ENCODE measurements at places on chromosomes 6 and 20.
A peak's percentile ranks its signal among the peaks of the same experiment; 100 is the strongest.

DNA sequence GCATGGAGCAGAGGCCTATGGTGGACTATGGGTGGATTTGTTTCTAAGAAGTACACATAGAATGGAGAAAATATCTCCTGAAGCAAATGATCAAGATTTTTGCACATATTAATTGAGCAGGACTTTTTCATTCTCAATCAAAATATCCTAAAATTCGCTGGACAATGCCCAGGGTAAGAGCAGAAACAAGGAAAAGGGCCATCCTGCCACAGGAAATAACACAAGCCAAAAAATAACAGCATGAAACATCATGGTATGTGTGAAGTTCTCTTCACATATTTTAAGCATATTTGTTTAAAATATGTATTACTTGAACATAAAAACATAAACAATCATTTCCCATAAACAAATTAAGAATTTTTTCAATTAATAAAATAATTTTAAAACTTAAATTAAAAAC is 868.9 kb downstream of the EPHA7 start:
- DNase-seq: no peak

GRCh38 chr20:50494428-50494827 is 15.8 kb upstream of the PTPN1 start:
- no peak for DNase-seq

DNA sequence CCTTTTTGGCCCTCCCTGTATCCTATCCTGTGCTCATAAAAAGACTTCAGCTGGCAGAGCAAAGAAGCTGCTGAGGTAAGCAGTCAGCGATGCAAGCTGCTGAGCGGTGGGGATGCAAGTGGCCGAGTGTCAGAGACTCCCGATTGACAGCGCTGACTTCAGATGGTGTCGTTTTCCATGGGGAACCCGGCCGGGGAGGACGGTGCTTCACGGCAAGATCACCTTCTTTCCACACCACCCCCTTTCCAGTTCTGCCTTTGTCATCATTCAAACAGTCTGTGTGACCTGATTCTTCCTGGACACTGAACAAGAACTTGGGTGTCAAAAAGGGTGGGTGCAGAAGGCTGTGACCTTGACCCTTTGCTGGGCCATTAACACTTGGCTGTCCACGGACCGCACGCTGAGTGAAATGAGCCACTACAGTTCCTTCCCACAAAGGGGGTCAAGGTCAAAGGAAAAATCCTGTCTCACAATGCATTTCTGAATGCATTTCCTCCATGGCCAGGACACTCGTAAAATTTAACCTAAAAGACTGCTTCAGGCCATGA is 52.9 kb upstream of the UNC93A start:
- no peak for DNase-seq

GRCh38 chr6:56393615-56394612 is 146.5 kb upstream of the COL21A1 start:
- no peak for DNase-seq

DNA sequence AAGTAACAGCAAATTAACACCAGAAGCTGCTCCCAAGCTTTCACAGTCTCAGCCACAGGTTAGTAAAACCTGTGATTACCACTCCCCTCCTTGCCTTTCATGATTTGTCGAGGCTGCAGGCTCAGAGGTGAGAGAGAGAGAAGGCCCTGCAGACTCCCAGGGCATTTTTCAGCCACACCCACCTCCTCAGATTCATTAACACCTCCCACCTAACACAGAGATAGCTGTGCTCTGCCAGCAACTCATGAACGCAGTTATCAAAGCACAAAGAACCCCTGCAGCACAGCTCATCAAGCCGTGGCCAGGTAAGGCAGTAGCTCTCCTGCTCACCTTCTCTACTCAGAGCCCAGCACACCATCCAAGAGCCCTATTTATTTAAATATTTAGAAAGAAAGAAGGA is 27.1 kb downstream of the F13A1 start:
- no peak for DNase-seq

- DNase-seq: no peak
Measured at GRCh38 chr6:127365874-127366273, 22.5 kb upstream of the ECHDC1 start.

- DNase-seq: no peak
Measured at GRCh38 chr6:118965843-118966370, 30.9 kb upstream of the MCM9 start.

- peak; percentile 80 for DNase-seq
Measured at GRCh38 chr20:4813076-4813862, 91.6 kb downstream of the PRND start.

DNA sequence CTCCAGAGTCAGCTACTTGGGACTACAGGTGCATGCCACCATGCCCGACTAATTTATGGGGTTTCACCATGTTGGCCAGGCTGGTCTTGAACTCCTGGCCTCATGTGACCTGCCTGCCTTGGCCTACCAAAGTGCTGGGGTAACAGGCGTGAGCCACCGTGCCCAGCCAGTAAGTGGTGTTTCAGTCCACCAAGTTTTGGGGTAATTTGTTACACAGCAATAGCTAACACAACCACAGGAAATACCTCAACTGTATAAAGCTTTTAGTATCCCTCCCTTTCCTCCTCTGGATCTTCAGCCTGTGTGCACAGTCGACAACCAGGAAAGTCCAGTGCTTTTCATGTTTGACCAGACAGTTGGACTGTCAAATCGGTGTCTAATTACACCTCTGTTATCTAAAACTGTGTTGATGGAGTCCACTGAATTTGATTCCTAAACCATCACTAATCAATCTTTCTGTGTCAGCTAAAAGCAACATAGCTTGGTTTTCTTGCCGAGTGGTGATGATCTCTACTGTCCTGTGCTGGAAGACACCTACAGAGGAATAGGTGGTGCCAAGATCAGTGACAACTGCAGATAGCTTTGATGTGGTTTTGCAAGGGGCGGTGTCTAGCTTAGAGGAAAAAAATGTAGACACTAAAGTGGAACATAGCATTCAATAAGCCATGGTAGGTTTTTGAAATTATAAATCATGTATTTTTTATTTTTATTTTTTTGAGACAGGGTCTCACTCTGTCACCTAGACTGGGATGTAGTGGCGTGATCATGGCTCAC is 22.2 kb upstream of the ZBTB2 start:
- DNase-seq: no peak

DNA sequence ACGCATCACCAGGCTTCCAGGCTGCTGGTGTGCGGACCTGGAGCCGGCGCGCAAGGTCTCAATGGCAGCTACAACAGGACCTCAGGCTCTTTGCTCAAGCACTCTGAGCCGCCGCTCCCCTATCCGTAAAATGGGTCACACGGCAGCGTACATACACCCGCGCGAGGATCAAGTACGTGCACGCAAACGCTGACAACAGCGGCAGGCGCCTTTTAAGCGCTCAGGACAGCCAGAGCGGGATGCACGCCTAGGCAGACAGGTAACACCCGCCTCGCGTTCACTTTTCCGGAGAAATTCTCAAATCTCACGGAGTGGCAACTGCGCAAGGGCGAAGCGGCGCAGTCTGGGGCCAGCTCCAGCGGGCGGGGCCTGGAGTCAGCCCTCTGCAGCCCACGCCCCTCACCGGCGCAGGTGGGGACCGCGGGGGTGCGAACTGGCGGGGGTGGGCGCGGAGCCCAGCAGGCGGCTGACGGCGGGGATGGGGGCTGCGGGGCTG is 535 bp downstream of the EXOC2 start:
- DNase-seq: peak; percentile 79

DNA sequence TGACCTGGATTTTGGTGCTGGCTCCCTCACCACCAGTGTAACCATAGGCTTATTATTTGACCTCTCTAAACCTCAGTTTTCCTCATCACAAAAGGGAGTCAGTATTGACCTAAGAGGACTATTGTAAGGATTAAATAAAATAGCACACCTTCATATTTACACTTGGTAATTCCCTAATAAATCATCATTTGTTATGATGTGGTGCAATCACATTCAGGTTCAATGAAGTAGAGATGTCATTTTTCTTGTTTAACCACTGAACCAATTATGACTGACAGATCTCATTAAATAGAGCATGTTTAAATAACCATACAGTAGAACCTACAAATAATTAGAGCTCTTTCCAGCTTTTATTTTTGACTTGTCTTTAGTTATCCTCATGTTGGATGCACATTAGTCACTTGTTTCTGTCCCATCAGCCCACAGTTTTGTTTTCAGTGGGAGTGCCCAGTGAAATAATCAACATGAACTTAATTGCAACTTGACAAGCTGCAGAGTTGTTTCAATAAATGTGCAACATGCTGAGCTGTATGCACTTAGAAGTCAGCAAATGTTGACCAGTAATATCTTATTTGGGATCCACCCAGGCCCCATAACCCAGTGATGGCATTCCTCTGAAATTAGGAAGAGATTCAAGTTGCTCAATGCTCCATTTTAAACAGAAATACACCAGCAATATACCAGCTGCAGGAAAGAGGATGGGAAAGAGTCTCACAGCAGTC is 451.7 kb upstream of the MARCKS start:
- no peak for DNase-seq

DNA sequence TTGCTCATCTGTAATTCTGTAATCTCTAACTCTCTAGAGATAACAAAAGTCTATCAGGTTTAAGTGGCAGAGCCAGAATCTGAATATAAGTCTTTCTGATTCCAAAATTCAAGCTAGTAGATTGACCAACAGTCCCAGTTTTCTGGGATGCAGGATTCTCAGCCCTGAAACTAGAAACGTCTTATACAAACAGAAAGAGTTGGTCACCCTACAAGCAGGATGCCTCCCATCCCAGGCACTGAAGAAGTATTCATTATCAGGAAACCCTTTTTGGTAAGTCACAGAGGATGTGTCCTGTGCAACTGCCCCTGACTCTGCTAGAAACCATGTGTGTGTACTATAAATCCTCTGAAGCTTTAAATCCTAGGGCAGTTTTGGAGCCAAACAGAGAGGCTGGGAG is 135.0 kb downstream of the CARMIL1 start:
- no peak for DNase-seq

- DNase-seq: no peak
Measured at GRCh38 chr6:116254297-116255056, 602 bp upstream of the TSPYL4 start.

GRCh38 chr6:159170333-159170672 is 1.1 kb downstream of the FNDC1 start:
- no peak for DNase-seq

DNA sequence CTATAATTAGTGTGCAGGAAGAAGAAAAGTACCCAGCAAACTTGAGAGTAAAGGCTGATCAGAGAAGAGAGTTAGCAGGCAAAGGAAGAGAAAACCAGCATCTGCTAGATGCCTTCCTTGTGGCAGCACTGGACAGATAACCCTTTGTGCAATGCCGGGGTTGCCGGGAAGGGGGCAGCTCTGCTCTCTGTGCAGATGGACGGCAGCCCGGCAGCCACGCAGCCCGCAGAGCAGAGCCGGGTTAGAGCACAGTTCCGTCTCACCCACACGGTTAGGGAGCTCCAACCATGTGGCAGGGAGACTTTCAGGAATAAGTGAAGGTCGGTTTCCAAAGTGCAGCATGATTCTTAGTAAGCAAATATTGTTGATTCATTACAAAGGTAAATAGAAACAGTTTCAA is 80.0 kb upstream of the RPS6KA2 start:
- DNase-seq: peak; percentile 56

DNA sequence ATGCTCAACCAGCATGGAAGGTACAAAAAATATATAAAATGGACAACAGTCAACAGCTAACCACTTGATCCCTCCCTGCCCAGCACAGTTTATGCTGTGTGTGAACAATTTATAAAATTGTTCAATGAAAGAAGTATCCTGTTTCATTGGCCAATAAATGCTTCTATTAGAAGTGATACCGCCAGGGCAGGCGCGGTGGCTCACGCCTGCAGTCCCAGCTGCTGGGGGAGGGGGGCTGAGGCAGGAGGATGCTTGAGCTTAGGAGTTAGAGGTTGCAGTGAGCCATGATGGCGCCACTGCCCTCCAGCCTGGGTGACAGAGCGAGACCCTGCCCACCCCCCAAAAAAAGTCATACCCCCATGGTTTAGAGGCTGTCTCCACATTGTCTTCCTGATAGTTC is 4.6 kb downstream of the AGPAT4 start:
- no peak for DNase-seq

- no peak for DNase-seq
Measured at GRCh38 chr6:129189266-129189665, 306.3 kb downstream of the LAMA2 start.

GRCh38 chr6:96391776-96392360 is 129.7 kb upstream of the UFL1 start:
- DNase-seq: no peak

DNA sequence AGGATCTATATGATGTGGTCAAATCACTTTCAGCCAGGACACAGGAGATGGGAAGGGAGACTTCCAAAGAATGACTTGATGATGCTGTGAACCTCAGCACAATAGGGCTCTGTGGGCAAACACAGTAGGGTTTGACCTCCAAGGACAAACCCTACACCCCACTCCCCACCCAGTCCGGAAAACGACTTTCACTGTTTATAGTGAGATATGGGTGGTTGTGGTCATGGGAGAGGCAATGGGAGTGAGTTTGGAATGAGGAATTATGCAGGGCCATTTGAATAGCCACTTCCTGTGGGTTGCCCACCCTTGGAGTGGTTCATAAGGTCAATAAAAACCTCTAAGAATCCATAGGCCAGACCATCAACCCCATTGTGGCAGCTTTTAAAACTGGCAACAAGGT is 38.4 kb upstream of the PRND start:
- no peak for DNase-seq

- no peak for DNase-seq
Measured at GRCh38 chr6:67736816-67737215, 898.3 kb upstream of the ADGRB3 start.

- DNase-seq: peak; percentile 47
Measured at GRCh38 chr6:89144354-89144906, 1.4 kb upstream of the PM20D2 start.

DNA sequence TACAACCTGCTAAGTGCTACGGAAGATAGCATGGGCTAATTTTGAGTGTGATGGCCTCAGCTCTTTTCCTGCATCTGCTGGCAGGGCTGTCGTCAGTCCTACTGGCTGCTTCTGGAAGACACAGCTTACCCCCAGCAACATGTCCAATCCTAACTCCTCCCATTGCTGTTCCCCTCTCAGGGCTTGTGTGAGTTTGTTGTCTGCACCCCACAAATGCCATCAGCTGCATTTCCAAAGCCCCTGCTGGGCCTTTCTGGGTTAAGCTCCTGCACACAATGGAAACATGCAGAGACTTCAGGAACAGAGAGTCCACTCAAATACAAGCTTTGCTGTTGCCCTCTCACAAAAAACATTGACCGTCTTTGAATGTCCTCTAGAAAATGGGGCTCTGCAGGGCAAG is 84.7 kb downstream of the RNF182 start:
- DNase-seq: no peak

DNA sequence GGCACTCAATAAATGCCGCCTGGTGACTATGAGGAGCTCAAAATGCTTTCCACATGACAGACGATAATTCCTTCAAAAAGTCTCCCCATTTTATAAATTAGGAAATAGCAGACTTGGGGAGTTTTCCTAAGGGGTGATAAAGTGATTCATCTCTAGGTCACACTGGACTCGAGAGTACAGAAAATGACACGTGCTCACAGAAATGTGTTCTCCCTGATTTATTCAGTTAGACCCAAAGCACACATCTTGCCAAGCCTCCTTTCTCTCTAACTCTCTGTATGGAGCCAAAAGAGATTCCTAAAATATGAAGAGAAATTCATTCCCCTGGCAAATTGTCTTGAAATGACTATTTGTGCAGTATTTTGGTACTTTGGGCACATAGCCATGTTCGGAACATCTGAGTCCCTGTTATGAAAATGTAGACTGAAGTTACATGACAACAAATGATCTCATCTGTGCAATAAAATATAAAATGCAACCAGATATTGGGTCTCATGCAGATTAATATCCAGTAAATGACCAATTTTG is 381.1 kb downstream of the TFAP2B start:
- no peak for DNase-seq
